ENCODE measurements at places on chromosomes 1 and 21. TPM values are rescaled to one million over a fixed set of nuclear protein-coding genes. Genes with fewer than 3 reads are reported as not detected.

Gene PRSS38
- not detected for total RNA-seq

Gene RABGGTB
- 110 TPM for total RNA-seq

Gene PIGK
- total RNA-seq = 84.0 TPM

Gene AHCYL1
- total RNA-seq = 54.7 TPM

Gene FOXO6
- total RNA-seq = not detected

Gene CFAP410
- total RNA-seq = 4.8 TPM

Gene LRRC38
- total RNA-seq = 0.28 TPM

Gene PAX7
- not detected for total RNA-seq

Gene C8A
- not detected for total RNA-seq

Gene RGS8
- 0.28 TPM for total RNA-seq

Gene RIPPLY3
- not detected for total RNA-seq

Gene KCNE2
- not detected for total RNA-seq

Gene KRTAP24-1
- total RNA-seq = not detected

Gene DNAJC6
- total RNA-seq = 8.7 TPM

Gene UBIAD1
- total RNA-seq = 5.4 TPM

Gene OR10J1
- total RNA-seq = not detected

Gene PRKCZ
- total RNA-seq = 3.3 TPM

Gene RPTN
- under 0.01 TPM for total RNA-seq

Gene PM20D1
- under 0.01 TPM for total RNA-seq

Gene TPM3
- 371 TPM for total RNA-seq

Gene FAM43B
- total RNA-seq = not detected

Gene CD52
- not detected for total RNA-seq

Gene PRRX1
- total RNA-seq = 101 TPM

Gene FCRLB
- 3.1 TPM for total RNA-seq

Gene NBPF20
- total RNA-seq = 2.3 TPM

Gene CNKSR1
- total RNA-seq = 0.19 TPM

Gene ADCY10
- total RNA-seq = 0.19 TPM

Gene CACNA1E
- under 0.01 TPM for total RNA-seq

Gene HSD3B2
- not detected for total RNA-seq

Gene ACKR1
- not detected for total RNA-seq

Gene ZMYM4
- total RNA-seq = 33.4 TPM

Gene MYBPH
- total RNA-seq = not detected

Gene FAM229A
- total RNA-seq = 1.1 TPM

Gene SLC2A1
- total RNA-seq = 192 TPM

Gene SUMO3
- total RNA-seq = 60.6 TPM

Gene LDLRAD2
- total RNA-seq = not detected

Gene TNFRSF8
- under 0.01 TPM for total RNA-seq

Gene ZNF644
- total RNA-seq = 45.7 TPM

Gene FAM72C
- 2.5 TPM for total RNA-seq

Gene AMY1B
- total RNA-seq = not detected

Gene KLHDC9
- total RNA-seq = 0.28 TPM

Gene TRIM17
- total RNA-seq = under 0.01 TPM

Gene FOXJ3
- total RNA-seq = 10.4 TPM

Gene BLACAT1
- total RNA-seq = not detected

Gene ADAMTS4
- 110 TPM for total RNA-seq

Gene TENT5C
- 2.0 TPM for total RNA-seq

Gene KIF17
- total RNA-seq = 5.1 TPM

Gene ESPN
- under 0.01 TPM for total RNA-seq

Gene PTPN7
- total RNA-seq = not detected

Gene SPRR2E
- not detected for total RNA-seq

Gene ARHGAP29
- total RNA-seq = 60.3 TPM

Gene TRIM46
- total RNA-seq = 1.5 TPM

Gene PCSK9
- total RNA-seq = 0.19 TPM

Gene PWP2
- 5.9 TPM for total RNA-seq

Gene VANGL2
- total RNA-seq = 0.28 TPM

Gene OR2T35
- total RNA-seq = not detected

Gene APCS
- total RNA-seq = not detected

Measured in regular cardiac myocyte (primary cell).